Left hindlimb (tissue), 1 donor: ENCODE measurements at places on chromosomes 2 and 18.

- DNase-seq: no peak
Observed at GRCh38 chr2:239602290-239603282, 201.8 kb upstream of the HDAC4 start.

DNA sequence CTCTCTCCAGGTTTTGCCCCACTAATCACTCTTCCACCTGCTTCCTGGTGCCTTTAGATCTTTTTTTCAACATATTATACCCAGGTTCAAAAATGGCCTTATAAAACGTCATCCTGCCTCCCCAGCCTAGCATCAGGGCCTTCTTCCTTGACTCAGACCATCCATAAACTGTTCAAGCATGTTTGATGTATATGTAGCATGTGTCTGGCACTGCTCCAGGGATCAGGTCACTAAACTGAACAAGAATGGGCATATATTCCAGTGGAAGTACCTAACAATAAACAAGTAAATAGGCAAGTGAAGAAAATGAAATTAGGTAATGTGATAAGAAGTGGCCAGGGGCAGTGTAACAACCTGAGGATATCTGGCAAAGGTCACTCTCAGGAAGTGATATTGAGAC lies 141.2 kb downstream of the TRIB2 start:
- DNase-seq: no peak

GRCh38 chr18:70671889-70672565 lies 383.2 kb downstream of the SOCS6 start:
- DNase-seq: no peak

- no peak for DNase-seq
Observed at GRCh38 chr2:196535742-196536141, 103.8 kb upstream of the CCDC150 start.

DNA sequence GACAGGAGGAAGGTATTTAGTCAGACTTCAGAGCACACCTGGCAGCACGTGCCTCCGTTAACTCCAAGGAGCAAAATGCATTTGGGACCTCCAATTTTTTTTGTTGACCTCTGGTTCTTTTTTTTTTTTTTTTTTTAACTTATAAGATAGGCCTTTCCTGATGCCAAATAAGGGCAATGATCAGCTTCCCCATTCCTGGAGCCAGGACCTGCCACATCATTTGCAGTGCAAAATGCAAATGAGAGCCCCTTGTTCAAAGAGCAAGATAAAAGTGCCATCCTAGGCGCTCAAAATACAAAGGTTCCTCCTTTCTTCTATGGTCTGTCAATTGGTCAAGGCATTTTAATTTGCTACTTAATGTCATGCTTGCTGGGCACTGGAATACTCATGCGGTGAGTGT lies 133.2 kb upstream of the REV1 start:
- DNase-seq: no peak
